ENCODE measurements at places on chromosomes 12 and 14. TPM values are rescaled to one million over a fixed set of nuclear protein-coding genes. Genes with fewer than 3 reads are reported as not detected.

Gene SMOC1
- total RNA-seq = 0.72 TPM

Gene POTEG
- total RNA-seq = not detected

Gene KERA
- total RNA-seq = not detected

Gene MLXIP
- 91.4 TPM for total RNA-seq

Gene ANO2
- 2.8 TPM for total RNA-seq

Gene PIWIL1
- not detected for total RNA-seq

Gene LPCAT3
- 54.9 TPM for total RNA-seq

Gene SLIRP
- total RNA-seq = 59.1 TPM

Gene MSRB3
- 8.5 TPM for total RNA-seq

Gene KCNJ8
- 1.4 TPM for total RNA-seq

Gene BCL2L14
- not detected for total RNA-seq

Gene PRR4
- 192 TPM for total RNA-seq

DNA sequence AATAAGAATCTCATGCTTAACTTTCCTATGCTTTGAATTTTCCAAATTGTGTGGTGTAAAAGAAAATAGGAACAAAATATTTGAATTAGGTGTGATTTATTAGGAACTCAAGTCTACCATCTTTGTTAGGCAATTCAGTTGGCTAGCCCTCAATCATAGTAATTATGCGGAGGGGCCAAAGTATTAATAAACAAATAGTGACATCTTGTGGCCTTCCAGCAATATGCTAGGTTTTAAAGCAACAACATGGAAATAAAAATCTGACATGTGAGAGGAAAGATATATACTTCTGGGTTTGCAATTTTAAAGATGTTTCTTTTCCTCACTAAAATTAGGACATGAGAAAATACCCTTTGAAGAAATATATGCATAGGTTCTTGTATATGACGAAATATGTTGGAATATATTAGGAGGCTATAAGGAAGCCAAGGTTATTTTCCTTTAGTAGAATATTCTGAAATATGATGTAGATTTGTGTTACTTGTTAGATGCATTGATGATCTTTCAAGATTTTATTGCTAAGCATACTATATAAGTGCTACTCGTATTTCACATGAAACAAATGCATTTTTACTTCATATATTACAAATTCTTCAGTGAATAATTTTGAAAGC is 200.4 kb downstream of the PTPRO start:
- DNase-seq = no peak

DNA sequence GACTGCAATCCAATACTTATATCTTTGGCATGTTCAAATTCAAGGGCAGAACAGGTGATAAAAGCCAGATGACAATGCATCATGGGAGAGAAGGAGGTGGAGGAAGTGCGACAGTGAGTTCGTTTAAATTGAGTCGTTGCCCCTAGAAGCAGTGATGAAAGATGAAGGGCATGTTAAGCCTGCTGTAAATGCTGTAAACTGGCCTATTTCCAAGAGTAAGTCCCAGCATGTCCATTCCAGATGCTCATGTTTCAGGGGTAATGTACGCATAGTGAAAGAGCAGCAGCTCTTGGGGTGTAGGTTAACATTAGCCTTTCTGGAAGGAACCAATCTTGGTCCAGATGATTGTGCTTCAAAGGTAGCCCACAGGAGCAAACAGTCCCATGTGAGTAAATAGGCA is 97.1 kb downstream of the C2CD5 start:
- DNase-seq = no peak

- no peak for DNase-seq
These were observed 2.8 kb downstream of the TMX1 start for GRCh38 chr14:51242545-51243490.

- no peak for DNase-seq
These were observed 42.5 kb upstream of the AKAP6 start for GRCh38 chr14:32286602-32287001.

DNA sequence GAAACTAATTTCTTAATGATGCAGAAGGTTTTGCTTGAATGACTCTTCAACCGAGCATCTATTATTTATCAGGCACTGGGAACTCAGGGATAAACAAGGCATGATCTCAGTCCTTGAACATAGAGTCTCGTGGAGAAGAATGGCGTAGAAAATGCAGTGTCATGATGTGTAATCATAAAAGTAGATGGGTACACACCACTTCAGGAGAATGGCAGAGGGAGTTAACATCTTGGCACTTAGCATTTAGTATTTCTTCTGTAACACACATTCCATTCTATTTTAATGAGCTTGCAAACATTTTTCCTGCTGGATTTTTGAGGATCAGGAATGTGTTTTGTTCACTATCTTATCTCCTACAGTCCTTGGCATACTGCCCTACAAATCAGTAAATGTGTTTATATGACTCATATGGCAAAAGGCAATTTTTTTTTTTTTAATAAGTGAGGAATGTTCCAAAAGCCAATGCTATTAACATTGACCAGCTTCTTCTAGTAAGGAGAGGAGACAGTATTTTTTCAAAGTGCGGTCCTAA is 3.8 kb downstream of the TXNRD1 start:
- no peak for DNase-seq

DNA sequence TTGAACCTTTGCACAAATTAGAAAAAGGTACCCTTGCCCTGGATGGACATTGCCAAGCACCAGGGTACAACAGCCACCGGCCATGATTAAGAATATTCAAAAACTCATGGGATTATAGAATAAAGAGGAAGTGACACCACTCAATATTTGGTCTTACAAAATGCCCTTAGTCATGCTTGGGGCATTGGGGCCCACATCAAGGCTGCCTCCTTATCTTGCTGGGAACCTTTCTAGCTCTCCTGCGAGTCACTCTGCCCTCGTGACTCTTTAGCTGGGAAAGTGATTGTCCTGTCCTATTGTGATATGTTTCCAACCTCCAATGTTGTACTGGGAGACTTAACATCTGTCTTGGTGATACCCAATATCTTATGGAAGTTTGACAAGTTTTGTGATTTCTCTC is 57.8 kb downstream of the GTF2A1 start:
- no peak for DNase-seq

GRCh38 chr14:89188492-89188891 is 228.5 kb downstream of the FOXN3 start:
- no peak for DNase-seq

DNA sequence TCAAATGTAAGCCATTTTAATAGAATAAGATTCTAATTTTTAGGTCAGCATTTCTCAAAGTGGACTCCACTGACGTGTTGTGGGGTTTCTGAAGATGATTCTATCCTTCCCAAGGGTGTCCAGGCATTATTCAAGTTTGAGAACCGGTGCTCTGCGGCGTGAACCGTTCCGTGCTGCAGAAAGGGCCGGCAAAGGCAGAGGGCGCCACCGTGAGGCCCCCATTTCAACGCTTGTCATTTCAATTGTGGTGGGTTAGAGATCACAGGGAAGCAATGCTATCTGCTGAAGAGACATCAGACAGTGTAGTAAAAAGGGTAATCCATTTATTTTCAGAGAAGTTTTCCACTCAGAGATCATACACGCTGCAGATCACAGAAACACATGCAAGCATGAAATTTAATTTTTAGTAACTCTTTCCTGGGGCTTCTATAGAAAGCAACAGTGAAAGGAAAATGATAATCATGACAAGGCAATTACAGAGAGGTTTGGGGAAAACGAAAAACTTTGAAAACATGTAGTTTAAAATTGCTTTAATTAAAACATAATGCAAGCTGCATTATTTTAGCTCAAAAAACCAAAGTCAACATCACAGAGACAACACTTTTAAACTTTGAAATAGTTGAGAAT is 201.7 kb downstream of the EXOC5 start:
- no peak for DNase-seq

DNA sequence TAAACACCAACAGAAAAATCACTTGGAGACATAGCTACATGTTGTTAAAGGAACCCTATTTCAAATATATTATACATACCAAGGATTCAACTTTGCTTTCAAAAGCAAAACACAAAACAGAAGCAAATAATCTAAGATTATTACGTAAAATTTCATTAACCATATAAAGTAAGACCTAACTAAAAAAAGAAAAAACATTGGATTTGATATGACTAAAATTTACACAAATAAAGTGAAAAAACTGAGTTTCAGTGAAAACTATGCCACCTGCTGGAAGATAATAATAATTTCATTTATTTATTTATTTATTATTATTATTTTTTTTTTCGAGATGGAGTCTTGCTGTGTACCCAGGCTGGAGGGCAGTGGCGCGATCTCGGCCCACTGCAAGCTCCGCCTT is 45.2 kb downstream of the WDHD1 start:
- no peak for DNase-seq

GRCh38 chr12:1634590-1635191 is 5.7 kb downstream of the WNT5B start:
- peak; percentile 89 for DNase-seq

GRCh38 chr12:125402874-125403789 is 337.9 kb downstream of the AACS start:
- no peak for DNase-seq

DNA sequence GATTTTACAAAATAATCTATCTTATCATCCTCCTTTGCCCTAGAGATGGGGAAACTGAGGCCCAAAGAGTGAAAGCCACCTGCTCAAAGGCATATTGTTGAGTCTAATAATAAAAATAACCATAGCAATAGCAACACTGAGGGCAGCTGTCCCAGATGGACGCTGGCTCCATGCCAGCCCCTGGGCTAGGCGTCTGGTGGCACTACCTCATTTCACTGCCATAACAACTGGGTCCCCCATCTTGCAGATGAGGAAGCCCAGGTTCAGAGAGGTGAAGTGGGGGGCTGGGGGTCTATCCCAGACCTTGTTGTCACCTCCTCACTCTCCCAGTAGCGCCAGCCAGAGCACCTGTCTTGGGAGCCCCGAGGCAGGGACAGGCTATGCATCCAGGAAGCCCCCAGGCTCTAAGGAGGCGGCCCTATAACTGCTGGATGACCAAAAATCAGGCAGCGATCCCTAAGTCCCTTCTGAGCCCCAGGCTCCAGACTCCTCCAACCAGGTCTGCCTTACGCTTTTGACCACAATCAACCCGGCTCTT is 12.8 kb downstream of the BDKRB2 start:
- DNase-seq = no peak

- no peak for DNase-seq
These were observed 10.0 kb upstream of the RIPK3 start for GRCh38 chr14:24349742-24350141.

- DNase-seq = no peak
These were observed 498 bp downstream of the GPR132 start for GRCh38 chr14:105064721-105065143.

DNA sequence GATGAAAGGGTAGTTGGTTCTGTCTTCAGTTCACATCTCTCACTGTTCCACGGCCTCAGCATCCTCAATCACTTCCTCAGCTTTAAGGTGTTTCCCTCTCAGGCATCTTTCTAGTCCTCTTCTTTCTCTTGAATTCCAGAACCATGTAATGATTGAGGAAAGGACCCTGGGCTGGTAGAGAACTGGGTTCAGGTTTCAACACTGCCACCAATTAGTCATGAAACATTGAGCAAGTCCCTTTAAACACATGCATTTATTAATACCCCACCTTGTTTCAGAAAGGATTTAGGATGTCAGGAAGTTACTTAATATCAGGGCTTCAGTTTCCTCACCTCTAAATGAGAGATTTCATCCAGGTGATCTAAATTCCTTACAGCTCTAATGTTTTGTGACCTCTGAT is 7.2 kb downstream of the DMAC2L start:
- DNase-seq = no peak

GRCh38 chr12:132064631-132065030 is 79.5 kb downstream of the DDX51 start:
- no peak for DNase-seq

GRCh38 chr12:130719263-130719859 is 3.3 kb upstream of the RIMBP2 start:
- DNase-seq = no peak

GRCh38 chr12:56637621-56638020 is 7.5 kb upstream of the BAZ2A start:
- DNase-seq = no peak

DNA sequence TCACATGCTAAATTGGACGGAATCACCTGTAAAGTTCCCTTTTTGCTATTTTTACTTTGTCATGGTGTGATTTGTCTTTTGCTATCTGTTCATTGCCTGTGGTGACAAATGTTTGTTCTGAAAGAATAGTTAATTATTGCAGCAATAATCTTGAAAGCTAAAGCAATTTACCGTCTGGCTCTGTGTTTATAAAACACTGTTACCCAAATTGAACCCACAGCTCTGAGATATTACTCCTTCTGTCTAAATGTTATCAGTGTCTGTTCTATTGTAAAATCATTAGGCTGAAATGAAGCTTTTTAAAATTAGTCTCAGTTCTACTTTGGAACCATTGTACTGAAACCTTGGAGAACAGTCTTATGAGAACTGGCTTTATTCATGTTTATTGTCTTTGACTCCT is 42.5 kb downstream of the TMX1 start:
- no peak for DNase-seq

DNA sequence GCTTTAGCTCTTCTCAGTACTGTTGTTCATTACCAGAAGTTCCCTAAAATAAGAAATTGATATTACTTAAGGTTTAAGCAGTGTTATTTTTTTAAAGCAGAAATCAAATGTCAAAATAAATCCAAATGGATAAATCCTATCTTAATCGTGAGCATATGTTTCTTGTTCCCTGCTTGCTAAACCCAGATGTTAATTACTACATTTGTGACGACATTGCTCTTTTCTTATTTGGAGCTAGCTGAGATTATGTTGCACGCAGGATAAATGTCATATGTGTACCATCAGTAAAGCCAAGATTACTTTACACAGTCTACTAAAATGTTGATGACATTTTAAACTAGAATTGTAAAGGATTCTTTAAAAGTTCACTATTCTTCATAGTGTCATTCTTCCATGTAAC is 157.5 kb downstream of the PLCZ1 start:
- DNase-seq = no peak

DNA sequence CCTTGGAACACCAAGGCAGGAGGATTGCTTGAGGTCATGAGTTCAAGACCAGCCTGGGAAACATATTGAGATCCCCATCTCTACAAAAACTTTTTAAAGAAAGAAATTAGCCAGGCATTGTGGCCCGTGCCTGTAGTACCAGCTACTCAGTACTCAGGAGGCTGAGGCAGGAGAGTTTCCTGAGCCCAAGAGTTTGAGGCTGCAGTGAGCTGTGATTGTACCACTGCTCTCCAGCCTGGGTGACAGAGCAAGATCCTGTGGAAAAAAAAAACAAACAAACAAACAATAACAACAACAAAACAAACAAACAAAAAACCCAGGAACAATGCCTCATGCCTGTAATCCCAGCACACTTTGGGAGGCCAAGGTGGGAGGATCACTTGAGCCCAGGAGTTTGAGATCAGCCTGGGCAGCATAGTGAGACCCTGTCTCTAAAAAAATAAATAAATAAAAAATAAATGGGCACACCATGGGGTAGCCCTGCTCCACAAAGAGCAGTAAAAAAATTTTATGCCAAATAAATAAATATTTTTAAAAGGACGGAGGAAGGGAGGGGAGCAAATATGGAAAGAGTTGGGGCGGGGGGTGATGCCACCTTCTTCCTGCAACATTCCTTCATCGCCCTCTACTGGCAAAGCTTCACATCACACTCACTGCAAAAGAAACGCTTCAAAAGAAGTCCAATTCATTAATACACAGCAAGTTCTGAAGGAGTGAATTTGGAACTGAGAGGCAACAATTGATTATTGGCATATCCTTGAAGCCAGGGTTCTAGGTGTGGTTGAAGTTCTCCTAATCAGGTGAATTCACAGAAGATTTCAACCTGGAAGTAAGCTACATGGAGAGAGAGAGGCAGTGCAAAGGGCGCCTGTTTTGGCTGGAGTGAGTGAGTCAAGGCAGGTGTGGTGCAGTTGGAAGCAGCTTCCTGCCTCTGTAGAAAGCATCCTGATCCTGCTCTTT is 8.8 kb upstream of the GNPTAB start:
- peak; percentile 75 for DNase-seq
